ENCODE measurements at places on chromosomes 16 and 17.
A peak's percentile ranks its signal among the peaks of the same experiment; 100 is the strongest.

DNA sequence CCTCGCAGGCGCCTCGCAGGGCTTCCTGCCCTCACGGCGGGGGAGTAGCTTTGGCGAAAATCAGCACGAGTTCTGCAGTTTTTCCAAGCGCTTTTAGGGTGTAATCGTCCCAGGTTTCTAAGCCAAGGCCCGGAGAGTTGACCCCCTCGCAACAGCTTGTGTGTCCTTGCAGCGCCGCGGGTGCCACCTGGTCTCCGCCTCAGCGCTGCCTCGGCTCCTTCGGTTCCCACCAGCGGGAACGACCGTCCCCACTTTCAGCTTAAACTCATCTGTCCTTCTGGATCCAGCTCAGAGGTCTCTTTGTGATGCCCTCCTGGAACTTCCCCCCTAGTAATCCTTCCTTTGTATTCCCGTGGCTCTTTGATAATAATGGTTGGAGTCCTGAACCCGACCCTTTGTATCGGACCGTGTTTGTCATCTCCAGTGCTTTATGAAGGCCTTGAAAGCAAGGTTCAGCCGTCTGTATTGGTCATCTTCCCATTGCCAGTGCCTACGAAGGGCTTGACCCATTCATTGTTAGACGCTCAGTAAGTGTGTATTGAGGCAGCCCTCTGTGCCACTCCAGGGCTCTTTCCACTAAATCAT lies 858 bp upstream of the SMARCE1 start:
- no peak for DNase-seq

GRCh38 chr17:29048440-29049368 lies 5.8 kb downstream of the PIPOX start:
- DNase-seq: no peak

DNA sequence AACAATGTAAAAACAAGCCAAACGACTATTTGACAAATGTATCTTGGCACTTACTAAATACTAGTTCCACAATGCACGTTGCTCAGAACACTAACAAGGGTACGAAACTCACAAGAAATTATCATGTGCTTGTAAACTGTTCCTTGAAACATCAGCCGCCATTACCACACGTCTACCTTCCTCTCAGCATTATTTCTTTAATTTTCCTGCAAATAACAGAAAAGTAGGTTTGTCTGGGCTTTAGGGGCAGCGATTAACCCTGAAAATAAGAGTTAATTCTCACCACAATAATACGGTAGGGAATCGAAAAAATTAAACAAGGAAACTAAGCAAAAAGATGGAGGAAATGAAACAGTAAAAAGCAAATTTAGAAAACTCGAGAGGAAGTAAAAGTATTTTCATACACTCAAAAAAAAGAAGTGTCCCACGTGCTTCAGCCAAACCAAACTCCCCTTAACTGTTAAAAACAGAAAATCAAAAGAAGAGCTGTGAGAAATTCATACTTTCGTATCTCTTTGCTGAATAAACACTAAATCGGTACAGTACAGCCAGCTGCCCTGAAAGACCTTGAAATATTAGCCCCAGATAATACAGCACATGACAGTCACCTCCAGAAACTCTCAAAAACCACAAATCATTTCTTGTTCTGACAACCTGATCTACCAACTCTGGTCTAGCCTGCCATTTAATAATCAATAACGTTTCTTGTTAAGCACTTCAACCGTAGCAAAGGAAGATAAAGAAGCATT lies 1.2 kb downstream of the ARHGAP17 start:
- DNase-seq: no peak

DNA sequence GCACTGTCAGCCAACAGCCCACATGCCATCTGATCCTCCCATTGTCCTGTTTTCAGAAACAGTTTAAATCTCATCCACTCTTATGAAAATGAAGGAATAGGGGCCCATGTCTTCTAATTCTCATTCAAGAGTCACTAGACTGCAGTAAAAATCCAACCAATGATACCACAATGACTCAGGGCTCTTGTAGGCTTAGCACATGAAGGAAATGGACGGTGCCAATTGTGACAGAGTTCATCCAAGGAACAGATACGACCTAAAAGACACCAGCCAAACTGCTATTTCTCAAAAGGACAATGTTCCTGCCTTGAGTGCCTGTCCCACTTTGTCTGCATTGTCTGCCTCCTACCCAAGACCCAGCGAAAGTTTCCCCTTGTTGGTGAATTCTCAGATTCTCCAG lies 204.8 kb upstream of the COX10 start:
- no peak for DNase-seq

- no peak for DNase-seq
These were observed 29.7 kb downstream of the FAM222B start for GRCh38 chr17:28812748-28813377.

DNA sequence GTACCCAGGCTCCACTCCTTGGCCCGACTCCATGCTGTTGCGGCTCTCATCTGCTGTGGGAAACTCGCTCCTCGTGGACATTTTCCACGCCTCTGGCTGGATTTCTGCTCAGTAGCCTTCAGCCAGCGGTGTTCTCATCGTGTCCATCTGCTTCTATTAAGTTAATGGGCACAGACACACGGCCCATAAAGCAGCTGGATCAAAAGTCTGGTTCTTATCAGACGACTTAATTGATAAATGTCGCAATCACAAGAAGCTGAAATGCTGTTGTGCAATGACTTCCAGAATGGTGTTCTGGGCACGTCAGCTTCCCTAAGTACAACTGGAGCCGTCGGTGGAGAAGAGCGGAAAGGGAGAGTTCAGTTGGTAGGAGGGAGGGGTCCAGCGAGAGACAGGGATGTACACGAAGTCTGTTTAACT lies 211.7 kb upstream of the CHMP6 start:
- DNase-seq: no peak

DNA sequence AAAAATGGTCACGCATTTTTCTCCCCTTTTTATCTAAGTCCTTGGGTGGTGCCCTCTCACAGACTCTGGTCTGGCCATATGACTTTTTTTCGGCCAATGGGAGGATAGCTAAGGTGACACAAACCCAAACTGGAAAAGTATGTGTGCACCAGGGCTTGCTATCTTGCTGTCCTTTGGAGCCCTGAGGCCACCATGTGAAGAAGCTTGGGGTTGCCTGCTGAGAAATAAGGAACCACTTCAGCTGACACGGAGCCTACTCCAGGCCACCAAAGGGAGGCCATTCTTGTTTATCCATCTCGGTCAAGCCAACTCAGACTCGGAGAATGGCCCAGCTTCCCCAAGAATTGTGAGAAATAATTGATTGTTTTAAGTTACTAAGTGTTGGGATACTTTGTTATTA lies 111.4 kb upstream of the ZFHX3 start:
- no peak for DNase-seq

DNA sequence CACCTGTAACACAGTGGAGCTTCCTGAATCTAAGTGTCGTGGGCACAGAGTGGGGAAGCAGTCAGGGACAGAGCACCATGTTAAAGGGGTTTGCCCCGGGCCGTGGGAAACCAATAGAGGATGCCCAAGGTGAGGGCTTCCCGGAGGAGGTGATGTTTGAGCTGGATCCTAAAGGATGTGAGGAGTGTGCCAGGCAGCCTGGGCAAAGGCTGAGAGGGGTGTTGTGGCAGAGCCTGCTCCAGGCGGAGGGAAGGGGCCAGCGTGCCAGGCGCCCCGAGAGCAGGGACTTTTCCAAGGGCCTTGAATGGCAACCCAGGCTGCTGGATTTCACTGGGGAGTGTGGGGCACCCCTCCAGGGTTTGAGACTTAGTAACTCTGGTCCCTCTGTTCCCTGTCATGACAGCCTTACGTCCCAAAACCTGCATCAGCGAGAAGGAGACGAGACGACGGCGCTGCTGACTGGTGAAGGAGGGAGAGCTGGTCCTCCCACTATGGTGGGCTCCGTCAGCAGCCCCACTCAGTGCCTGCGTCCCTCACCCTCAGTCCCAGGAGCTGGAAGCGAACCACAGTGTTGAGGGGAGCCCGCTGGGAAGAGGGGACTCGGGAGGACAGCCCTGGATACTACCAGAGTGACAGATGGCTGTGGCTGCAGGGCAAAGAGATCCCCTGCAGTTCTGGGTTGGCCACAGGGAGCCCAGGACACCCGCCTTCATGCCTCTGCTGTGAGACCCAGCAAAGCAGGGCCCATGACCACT lies 228.4 kb downstream of the KATNIP start:
- DNase-seq: no peak

DNA sequence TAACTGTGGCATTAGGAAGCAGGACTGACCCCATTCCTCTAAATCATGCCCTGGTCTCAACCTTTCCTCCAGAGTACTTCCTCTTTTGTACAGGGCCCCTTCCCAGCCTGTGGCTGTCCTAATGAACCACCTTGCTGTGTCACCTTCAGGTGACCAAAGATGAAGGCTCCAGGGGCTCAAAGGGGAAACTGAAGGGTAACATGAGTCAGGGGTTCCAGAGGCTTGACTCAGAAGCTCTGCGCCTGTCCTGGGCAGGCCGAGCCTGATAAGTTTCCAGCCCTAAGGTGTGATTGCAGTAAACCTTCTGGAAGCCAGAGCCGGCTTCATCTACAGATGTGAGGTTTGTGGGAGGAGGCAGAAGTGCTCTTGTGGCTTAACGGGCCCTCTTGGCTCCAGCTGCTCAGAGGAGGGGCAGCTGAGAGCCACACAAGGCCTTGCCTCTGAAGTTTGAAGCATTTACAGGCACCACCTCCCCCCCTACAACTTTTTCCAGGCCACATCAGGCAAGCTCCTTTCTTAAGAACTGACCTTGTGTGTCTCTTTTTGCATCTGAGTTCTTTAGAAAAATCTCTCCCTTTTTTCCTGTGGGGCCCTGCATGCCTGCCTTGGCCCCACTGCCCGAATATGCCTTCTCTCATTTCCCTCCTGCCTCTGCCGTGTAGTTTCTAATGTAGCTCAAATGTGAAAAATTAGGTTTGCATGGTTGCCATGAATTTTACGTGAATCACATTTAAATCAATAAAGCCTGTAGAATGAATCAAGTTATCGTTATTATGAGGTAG lies 149.9 kb downstream of the CLEC16A start:
- peak; percentile 83 for DNase-seq

DNA sequence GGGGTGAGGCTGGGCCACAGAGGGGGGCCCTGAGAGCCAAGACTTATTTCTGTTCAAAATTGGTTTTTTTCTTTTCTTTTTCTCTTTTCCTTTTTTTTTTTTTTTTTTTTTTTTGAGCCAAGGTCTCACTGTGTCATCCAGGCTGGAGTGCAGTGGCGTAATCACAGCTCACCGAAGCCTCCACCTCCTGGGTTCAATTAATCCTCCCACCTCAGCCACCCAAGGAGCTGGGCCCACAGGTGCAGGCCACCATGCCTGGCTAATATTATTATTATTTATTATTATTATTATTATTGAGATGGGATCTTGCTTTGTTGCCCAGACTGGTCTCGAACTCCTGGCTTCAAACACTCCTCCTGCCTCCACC lies 17.5 kb upstream of the CACNA1H start:
- no peak for DNase-seq

DNA sequence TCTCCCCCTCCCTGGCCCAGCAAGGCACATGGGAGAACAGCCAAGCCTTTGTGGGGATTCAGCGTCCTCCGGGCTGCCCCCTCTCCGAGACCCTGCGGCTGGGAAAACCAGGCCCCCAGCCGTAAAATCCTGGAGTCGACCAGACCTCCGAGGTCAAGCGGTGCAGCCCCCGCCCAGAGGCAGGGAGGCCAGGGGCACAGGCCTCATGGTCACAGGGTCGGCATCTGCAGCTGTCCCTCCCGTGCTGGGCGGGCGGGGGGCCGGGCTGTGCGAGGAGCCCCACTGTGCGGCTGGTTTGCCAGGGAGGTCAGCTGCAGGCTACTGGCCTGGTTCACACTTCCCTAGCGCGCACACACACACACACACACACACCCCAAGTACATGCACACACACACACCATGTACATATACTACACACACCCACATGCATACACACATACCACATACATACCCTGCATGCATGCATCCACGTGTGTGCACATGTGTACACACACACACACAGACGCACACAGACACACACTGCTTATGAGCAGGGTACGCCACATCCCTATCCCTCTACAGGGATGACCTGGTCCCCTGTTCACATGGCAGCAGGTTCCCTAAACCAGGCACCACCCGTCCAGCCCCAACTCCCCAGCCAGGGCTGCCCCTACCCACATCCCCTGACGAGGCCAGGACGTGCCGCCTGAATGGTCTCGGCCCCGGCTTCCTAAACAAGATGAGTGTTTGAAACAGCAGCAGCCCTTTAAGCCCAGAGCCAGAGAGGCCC lies 108.9 kb upstream of the CIBAR2 start:
- no peak for DNase-seq

DNA sequence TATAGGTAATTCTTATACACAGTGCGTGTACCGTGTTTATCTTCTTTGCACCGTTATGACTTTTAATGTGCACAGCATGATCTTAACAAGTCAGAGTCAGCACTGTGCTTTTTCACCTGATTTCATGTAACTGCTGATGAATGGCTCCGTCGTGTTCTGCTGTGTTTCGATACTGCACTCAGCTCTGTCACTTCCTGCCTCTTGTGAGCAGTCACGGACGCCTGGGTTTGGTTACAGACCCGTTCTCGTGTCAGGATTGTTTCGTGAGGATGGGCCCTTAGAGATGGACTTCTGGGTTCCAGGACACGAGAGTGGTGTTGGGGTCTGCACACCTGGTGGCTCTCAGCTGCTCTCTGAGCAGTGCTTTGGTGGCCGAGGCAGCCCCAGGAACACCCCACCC lies 24.6 kb downstream of the TBCD start:
- DNase-seq: no peak

- DNase-seq: peak; percentile 59
These were observed 750 bp downstream of the TMEM132E start for GRCh38 chr17:34579979-34580684.

DNA sequence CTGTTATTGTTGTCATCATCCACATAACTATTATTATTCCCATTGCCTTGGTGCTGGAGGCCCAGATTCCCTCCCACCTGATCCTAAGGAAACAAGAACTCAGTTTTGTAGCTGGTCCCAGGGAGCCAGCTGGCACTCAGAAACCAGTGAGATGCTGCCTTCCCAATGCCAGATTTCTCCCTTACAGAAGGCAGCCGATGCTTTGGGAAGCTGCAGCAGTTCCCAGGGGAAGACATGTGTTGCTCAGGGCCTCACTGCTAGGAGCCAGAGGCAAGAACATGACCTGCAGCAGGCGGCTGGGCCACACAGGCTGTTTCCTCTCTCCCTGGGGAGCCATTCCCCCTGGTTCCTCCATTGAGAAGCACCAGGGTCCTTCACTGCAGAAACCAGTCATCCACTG lies 59.9 kb upstream of the GRIN2A start:
- DNase-seq: no peak

- DNase-seq: no peak
These were observed 96.5 kb upstream of the CDH11 start for GRCh38 chr16:65218348-65218747.

GRCh38 chr17:31357091-31357490 lies 34.4 kb upstream of the RAB11FIP4 start:
- no peak for DNase-seq

GRCh38 chr17:4176808-4177472 lies 33.9 kb downstream of the CYB5D2 start:
- no peak for DNase-seq

- DNase-seq: no peak
These were observed 3.8 kb downstream of the MRPL12 start for GRCh38 chr17:81706757-81707624.

GRCh38 chr16:3854750-3855541 lies 25.6 kb downstream of the CREBBP start:
- DNase-seq: no peak

All from activated CD8-positive, alpha-beta memory T cell treated with anti-CD3 and anti-CD28 coated beads, Interleukin-2, amount 50 U/mL, for 48 hours (primary cell).